NCI-H2171 (cell line): ENCODE measurements at places on chromosomes 16 and 17.

DNA sequence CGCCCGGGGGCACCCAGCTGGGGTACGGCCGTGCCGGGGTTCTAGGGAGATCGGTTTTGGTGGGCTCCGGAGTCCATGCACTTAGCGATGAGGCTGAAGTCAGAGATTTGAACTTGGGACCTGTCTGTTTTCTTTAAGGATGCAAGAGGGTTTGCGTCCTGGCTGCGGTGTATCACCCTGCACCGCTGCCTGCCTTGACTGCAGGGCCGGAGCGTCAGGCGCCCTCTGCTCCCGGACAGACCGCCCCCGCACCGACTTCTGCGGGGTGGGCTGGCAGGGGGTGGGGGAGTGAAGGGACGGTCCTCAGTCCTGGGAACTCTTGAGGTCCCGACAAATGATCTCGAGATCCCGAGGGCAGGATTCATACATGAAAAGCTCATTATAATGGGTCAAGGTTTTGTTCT, 701 bp downstream of the PDP2 start:
- DNase-seq = no peak

DNA sequence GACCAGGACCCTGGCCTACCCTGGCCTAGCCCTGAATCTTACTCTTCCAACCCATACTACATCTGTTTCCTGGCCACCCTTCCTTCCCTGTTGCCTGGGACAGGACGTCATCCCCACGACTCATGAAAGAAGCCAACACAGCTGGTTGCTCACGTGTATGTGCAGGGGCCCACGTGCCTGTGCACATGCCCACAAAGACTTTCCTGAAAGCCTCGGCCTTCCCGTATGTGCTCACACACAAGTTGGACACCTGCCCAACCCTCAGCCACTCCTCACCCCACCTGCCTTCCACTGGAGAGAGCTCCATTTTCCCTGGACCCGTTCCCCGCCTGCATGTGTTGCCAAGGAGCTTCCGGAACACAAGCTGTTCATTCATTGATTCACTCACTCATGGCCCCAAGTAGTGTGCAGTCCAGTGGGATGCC, 7.0 kb downstream of the PLXDC1 start:
- peak; percentile 41 for DNase-seq

- no peak for DNase-seq
These were observed 8.5 kb downstream of the KRTAP1-5 start for GRCh38 chr17:41018541-41018940.

DNA sequence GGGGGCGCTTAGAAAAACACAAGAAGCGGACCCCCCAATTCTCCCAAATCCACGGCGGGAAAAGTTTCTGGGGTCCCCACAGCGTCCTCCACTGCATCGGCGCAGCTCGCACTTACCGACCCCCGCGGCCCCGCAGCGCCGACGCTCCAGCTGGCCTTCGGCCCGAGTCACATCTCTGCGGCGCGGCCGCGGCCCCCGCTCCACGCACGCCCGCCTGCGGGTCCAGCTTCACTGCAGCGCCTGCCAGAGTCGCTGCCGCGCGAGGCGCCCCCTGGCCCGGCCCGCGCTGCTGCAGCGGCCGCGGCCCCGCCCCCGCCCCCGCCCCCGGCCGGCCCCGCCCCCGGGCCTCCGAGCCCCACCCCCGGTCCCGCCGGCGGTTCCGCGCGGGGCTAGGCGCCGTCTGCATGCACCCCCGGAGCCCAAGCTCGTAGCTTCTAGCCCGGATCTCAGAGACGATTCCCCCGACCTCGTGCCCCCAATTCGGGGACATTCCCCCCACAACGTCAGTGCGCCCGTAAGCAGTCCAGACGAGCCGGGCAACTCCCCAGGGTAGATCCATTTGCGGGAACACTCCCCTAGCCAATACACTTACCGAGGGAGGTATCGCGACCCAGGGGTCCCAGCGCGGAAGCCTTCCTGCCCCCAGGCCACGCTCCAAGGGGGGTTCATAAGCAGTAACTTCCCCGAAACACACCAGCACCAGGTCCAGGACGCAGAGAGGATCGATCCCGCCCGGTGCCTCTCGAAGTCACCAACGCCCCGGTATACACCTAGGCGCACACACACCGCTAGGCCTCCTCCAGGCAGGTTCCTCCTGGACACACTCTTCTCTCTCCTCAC, at the start of gene GPRC5B:
Gene GPRC5B, minus strand, starts transcription at position 238 of the 840 bp plus-strand sequence. CDS start 12,003 bp downstream, outside the sequence.
- peak; percentile 31 for DNase-seq

DNA sequence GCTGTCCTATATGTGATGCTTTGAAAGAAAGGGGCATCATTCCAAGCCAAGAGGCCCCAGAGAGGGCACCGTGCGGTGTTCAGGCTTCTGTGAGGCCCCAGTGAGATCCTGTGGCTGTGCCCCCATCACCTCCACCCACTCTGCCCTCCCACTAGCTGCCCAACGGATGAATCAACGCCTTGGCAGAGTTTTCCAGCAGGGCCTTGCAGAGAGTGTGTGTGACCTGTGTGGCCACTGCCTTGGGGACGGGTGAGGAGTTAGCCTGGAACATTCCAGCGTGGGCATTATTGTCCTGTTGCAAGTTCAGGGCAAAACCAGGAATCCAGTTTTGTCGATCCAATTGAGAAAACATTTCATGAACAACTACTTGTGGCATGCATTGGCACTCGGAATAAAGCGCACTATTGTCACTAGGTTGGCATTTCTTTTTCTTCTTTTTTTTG, 53.7 kb downstream of the SF3B3 start:
- no peak for DNase-seq
